ENCODE measurements at places on chromosomes 6 and 20.

GRCh38 chr20:59349277-59349676, 48.9 kb downstream of the EDN3 start:
- no peak for DNase-seq

DNA sequence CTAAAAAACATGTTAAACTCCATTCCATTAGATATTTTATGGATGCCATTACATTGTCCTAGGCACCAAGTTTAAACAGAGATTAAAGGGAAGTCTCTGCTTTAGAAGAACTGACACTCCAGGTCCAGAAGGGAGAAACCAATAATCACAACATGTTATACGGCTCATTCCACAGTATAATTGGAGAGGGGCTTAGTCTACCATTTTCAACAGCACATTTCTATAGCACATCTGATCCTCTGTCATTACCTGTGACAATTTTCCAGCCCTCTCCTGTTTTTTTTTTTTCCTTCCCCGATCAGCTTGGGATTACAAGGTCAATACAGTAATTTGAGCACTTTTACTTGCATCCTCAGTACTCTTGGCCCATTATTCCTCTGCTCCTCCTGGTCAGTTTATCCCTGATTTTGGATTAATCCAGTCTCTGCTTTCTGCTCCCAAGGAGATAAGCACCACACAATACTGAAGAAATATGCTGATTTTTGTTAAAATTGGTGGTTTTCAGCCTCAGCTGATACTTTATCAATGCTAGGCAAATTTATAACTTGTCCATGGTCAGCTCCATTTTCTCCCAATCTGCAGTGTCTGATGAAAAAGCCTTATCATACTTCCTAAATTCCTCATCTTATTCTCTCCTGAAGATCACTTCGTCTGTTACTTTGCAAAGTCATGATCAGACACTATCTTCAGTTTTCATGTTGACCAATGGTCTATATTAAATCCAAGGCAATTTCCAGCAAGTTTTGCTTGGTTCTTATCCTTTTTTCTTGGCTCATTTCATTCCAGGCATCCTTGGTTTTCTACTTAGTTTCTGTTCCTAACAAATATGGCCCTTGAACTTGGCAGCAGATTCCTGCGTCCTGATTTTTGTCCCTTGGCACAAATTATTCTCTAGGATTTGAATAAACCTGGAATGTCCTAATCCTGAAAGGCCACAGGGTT, 30.8 kb upstream of the SYNCRIP start:
- no peak for DNase-seq

DNA sequence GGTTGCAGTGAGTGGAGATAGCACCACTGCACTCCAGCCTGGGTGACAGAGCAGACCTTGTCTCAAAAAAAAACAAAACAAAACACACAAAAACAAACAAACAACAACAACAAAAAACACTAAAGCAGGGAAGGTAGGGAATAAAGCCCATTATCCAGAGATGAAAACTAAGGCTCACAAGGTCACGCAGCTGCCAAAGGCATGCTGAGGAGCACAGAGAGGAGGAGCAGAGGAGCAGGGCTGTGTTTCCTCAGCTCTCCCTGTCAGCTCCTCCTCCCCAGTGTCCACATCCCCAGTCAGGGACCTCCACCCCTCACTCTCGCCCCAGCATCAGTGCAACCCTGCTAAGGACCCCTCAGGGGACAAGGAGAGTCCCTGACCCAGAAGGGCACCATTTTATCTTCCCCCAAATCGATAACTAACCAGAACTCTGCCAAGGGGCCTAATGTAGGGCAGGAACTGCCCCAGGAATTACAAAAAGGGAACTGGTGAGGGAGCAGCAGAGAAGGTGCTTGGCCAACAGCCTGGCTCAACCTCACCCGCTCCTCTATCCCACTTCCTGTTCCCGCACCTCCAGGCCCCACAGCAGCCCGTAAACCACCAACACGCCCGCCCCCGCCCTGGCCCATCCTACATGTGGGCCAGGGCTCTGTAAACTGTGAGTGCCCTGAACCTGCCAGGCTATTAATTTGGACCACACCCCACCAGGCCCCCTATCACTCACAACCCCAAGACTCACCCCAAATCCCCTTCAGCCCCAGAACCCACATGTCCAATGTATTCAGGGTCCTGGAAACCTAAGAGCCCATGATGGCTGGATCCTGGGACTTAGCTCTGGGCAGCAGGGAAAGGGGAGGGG, 9.0 kb downstream of the TEAD3 start:
- peak; percentile 48 for DNase-seq

- no peak for DNase-seq
Measured at GRCh38 chr6:39353698-39354315, 31.3 kb upstream of the KCNK16 start.

GRCh38 chr20:43015566-43015965, 174.1 kb downstream of the PTPRT start:
- DNase-seq, result no peak

DNA sequence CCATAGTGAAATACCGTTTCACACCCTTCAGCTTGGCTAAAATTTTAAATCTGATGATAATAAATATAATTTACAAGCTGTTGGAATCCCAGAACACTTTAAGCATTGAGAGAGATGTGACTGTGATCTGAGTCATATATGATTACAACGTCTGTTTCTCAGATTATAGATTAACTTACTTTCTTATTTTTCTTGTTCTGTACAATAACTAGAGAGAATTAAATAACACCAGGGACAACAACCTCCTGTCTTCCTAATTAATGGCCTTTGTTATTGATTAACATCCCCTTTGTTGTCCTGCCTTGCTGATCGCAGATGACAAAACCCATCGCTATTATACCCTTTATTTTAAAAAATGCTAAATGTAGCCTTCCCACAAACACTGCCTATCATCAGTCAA, 87.8 kb upstream of the EZR start:
- DNase-seq, result peak; percentile 48

DNA sequence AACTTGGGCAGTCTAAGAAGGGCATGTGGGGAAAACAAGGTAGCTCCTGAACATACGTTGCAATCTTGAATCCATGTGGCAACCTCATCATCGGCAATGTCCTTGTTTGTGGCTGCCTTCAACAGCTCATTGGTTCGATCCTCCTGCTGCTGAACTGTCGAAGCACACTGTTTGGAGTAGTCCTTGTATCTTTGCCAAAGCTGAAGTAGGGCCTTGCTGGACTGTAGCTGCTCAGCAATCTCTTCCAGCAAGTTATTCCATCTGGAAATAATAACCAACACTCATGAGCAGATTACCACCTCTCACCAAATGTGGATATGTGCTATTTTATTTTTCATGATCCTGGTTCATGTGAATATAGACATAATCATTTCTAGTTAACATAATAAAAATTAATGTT, 413.3 kb downstream of the ESR1 start:
- DNase-seq, result no peak

GRCh38 chr6:15343490-15344191, 97.8 kb downstream of the JARID2 start:
- DNase-seq, result no peak

DNA sequence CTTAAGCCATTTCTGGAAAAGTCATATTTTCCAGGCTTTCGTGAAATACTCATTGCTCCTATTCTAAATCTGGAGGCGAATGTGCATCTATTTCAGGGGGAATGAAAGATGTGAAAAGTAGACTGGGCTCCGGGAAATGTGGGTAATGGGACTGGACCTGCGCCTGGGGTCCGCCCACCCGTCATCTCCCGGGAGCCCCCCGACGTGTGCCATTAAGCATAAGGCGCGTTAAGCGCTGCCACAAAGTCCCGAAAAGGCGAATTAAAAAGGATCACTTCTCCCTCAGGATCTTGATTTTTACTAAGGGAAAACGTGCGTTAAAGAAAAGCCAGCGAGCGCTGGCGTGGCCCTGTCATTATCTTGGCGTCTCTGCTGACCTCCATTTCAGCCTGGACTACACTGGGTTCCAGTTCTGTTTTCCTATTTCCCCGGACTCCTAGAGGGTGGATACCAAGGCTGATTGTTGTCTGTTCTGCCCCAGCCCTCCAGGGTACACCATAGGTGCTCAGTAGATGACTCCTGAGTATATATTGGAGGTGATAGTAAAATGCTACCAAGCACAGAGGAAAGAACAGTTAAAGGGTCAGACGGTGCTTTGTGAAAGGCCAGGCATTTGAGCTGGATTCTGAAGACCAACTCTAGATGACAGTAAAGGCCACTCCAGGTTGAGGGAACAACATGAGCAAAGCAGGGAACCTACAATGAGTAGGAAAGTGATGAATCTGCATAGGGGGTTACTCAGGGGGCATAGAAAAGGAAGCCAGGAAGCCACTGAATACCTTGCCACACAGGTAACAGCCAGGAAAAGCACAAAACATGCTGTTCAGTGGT, 89.2 kb upstream of the ARID1B start:
- peak; percentile 44 for DNase-seq

DNA sequence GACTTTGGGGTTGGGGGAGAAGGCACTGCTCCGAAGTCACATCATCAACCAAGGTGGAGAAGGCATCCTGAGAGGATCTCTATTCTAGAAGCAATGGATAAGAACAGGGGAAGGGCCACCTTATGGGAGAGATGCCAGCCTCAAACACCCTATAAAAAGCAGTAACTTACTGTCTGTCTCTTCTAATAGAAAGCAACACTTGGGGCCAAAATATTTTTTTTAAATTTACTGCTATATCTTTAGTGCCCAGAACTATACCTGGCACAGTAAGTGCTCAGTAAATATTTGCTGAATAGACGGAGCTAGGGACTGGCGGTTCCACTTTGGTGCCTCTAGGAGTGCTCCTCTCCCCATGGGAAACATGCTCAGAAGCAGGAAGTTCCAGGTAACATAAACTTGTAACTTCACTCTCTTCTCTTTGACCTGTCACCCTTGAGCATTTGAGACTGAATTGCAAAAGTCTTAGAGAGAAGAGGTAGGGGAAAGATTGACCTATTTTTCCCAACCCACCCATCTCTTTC, 807 bp upstream of the OTOR start:
- DNase-seq, result peak; percentile 48

GRCh38 chr6:121627761-121628160, 192.3 kb downstream of the GJA1 start:
- DNase-seq, result no peak

DNA sequence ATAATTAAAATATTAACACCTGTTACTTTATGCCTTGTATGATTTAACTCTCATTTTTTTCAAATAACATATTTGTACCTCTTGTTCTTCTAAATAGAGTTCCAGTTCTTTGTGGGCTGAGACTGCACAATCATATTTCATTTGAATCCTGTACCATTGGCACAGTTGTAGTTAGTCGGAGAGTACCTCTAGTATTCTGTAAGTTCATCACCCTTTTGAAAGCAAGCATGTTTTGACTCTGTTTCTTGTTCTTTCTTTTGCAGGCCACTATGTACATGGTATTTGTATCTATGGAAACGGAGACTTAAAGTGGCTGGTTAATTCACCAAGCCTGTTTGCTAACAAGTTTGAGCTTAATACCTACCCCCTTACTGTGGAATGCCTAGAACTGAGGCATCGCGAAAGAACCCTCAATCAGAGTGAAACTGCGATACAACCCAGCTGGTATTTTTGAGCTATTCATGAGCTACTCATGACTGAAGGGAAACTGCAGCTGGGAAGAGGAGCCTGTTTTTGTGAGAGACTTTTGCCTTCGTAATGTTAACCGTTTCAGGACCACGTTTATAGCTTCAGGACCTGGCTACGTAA, 68.2 kb downstream of the C6orf52 start:
- no peak for DNase-seq

- DNase-seq, result no peak
Measured at GRCh38 chr20:62056975-62057374, 8.7 kb downstream of the TAF4 start.

DNA sequence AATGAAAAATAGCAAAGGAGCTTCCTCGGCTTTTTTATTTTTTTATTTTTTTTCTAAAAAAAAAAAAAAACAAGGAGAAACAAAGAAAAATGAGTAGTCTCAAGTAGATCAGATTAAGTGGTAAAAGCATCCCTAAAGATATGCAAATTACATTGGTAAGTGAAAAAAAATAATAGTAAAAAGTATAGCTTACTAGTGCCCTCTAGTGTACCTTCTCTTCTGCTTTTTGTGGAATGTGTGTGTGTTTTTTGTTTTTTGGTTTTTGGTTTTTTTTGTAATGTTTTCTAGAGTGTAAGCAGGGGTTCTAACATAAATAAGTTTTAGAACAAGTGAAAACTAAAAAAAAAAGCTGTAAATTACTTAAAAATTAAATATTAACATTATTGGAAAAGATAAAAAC, 1062.0 kb downstream of the HACE1 start:
- peak; percentile 30 for DNase-seq

DNA sequence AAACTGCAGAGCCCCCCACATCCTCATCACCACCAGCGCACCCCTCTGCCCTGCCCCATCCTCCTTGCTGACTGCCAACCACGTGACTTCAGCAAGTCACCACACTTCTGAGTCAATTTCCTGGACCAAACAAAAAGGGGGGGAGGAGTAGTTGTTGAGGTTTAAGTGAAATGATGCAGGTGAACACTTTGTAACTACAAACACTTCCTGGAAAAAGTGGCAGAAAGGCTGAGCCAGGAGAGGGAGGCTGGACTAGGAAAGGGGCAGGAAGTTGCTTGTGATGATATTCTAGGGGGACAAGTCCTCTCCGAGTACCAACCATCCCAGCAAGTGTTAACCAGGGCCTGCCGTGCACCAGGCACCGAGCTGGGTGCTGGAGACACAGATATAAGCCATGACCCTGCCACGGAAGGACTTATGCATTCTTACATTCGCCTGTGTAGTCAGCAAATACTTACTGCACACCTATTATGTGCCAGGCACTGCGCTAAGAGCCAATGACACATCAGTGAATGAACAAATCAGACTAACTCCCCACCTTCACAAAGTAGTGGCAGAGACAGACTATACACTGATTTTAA, 67.3 kb downstream of the PREX1 start:
- peak; percentile 86 for DNase-seq

- no peak for DNase-seq
Measured at GRCh38 chr20:37445041-37445440, 76.0 kb upstream of the NNAT start.

GRCh38 chr6:76771059-76771634, 692.1 kb downstream of the HTR1B start:
- DNase-seq, result no peak
